ENCODE measurements at places on chromosomes 1 and 21. TPM values are rescaled to one million over a fixed set of nuclear protein-coding genes. Genes with fewer than 3 reads are reported as not detected.

ACTN2 gene
- polyA plus RNA-seq, result 0.42 TPM

SPRTN gene
- 16.4 TPM for polyA plus RNA-seq

DENND2D gene
- 15.1 TPM for polyA plus RNA-seq

ACOT7 gene
- polyA plus RNA-seq, result 30.9 TPM

GBP5 gene
- 0.18 TPM for polyA plus RNA-seq

SESN2 gene
- polyA plus RNA-seq, result 17.7 TPM

ITLN1 gene
- 2.4 TPM for polyA plus RNA-seq

CD1E gene
- polyA plus RNA-seq, result not detected

TMEM51 gene
- 20.2 TPM for polyA plus RNA-seq

C8A gene
- polyA plus RNA-seq, result not detected

LMX1A gene
- not detected for polyA plus RNA-seq

ARHGEF16 gene
- 25.7 TPM for polyA plus RNA-seq

OR2T11 gene
- polyA plus RNA-seq, result not detected

FCMR gene
- polyA plus RNA-seq, result 2.6 TPM

LYSMD1 gene
- 16.9 TPM for polyA plus RNA-seq

KCNJ9 gene
- polyA plus RNA-seq, result 0.13 TPM

ALPL gene
- 33.5 TPM for polyA plus RNA-seq

GJA9 gene
- polyA plus RNA-seq, result 0.10 TPM

TRNP1 gene
- polyA plus RNA-seq, result 6.3 TPM

NUCKS1 gene
- 402 TPM for polyA plus RNA-seq

CCDC27 gene
- polyA plus RNA-seq, result 0.21 TPM

PRRX1 gene
- polyA plus RNA-seq, result 3.3 TPM

KIF1B gene
- 49.1 TPM for polyA plus RNA-seq

ATP6V1G3 gene
- 5.0 TPM for polyA plus RNA-seq

CLDN17 gene
- not detected for polyA plus RNA-seq

ASPM gene
- polyA plus RNA-seq, result 22.4 TPM

GJB3 gene
- 0.18 TPM for polyA plus RNA-seq

HPDL gene
- 2.9 TPM for polyA plus RNA-seq

FAM72A gene
- polyA plus RNA-seq, result 6.7 TPM

CSRP1 gene
- polyA plus RNA-seq, result 149 TPM

ABCD3 gene
- polyA plus RNA-seq, result 66.8 TPM

CAMSAP2 gene
- 35.7 TPM for polyA plus RNA-seq

CRYBG2 gene
- 0.86 TPM for polyA plus RNA-seq

EFNA3 gene
- polyA plus RNA-seq, result 7.5 TPM

KPRP gene
- polyA plus RNA-seq, result not detected

EPHA10 gene
- 0.09 TPM for polyA plus RNA-seq

NEK7 gene
- 48.3 TPM for polyA plus RNA-seq

VSIG8 gene
- 0.13 TPM for polyA plus RNA-seq

RPTN gene
- polyA plus RNA-seq, result not detected

HSPA6 gene
- polyA plus RNA-seq, result 0.42 TPM

AZIN2 gene
- 7.8 TPM for polyA plus RNA-seq

S100A12 gene
- polyA plus RNA-seq, result 2.3 TPM

TPTE gene
- not detected for polyA plus RNA-seq

LRRN2 gene
- polyA plus RNA-seq, result 15.7 TPM

RGS2 gene
- polyA plus RNA-seq, result 35.6 TPM

SPRR5 gene
- not detected for polyA plus RNA-seq

IFI44 gene
- 24.4 TPM for polyA plus RNA-seq

TAS1R2 gene
- polyA plus RNA-seq, result not detected

LORICRIN gene
- polyA plus RNA-seq, result not detected

ZBTB17 gene
- 29.3 TPM for polyA plus RNA-seq

FCAMR gene
- 9.2 TPM for polyA plus RNA-seq

HFM1 gene
- polyA plus RNA-seq, result 5.5 TPM

CELSR2 gene
- 38.3 TPM for polyA plus RNA-seq

EDN2 gene
- 2.6 TPM for polyA plus RNA-seq

ATAD3B gene
- 9.8 TPM for polyA plus RNA-seq

LMO4 gene
- 125 TPM for polyA plus RNA-seq

CYP4A22 gene
- polyA plus RNA-seq, result 5.1 TPM
